ENCODE measurements at places on chromosomes 7 and 10.
A peak's percentile ranks its signal among the peaks of the same experiment; 100 is the strongest.

DNA sequence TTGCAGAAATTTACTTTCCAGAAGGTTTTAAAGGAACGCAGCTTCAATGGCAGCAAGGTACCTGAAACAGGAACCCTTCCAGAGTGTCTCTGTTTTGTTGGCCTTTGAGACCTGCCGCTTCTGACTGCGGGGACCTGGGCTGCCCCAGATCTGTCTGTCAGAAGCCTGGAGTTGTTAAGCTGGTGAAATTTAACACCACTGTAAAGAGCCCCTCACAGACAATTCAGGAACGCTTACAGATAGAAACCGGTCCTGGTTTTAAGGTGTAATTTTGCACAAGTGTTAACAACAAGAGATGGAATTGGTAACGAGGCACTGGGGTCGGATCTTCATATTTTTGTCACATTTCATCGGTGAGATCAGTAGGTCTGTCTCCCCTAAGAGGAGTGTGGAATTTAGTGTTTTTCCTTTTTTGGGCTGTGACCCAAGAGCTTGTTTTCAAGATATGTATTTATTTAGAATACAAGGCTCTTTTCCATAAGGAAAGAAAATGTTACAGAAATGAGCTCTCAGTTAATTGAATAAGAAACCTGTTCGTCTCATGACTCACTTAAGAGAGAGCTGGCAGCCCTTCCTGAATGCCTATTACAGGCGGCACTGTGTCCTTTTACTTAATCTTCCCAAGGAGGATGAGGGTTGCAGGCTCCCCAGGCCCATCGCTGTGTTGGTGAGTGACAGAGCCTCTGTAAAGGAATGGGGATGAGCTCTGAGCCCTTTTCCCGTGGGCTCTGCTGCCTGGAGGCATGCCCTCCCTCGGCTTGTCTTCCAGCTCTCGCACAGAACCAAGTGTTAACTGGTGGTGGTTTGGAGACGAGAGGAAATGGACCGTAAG, 168.7 kb downstream of the CUX1 start:
- DNase-seq: no peak

DNA sequence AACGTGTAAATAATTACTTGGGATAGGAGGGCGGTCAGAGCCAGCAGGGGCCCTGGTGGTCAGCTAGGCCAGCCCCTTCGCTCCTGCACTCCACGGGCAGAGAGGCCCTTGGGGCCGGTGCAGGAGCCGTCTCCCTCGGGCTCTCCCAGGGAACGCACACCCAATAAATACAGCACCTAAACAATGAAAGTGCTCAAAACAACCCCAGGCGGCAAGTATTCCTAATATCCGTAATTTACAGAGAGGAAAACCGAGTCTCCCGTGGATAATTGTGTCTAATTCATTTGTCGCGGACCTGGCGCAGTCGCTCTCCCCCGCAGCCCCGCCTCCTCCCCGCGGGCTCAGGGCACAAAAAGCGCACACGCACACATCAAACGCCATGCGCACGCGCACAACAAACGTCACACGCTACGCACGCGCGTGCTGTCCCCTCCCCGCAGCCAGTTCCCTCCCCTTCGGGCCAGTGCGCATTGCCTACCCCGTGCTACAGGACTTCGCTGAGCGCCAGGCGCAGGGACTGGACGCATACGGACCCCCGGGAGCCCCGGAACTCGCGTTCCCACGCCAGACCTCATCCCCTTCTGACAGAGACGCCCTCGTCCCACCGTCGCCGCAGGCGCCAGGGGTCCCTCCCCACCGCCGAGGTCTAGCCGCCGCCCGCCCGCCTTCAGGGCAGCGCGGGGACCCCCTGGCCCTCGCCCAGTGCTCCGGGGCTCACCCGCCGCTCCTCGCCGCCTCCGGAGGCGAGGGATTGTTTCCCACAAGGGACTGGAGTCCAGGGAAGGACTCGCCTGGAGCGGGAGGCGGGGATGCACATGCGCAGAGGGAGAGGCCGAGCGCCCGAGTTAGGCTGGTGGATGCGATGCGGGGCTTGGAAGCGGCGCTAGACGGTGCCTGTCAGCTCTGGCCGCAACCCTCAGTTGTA, at the start of gene ZNF248:
Gene ZNF248 (minus strand): TSS at position 324 of the 925 bp plus-strand sequence. CDS start 1,300 bp downstream, outside the sequence.
- peak; percentile 93 for DNase-seq

- no peak for DNase-seq
Measured at GRCh38 chr7:78315119-78315518, 516.5 kb downstream of the PHTF2 start.

GRCh38 chr7:149743476-149744255, 29.7 kb downstream of the ZNF467 start:
- no peak for DNase-seq

DNA sequence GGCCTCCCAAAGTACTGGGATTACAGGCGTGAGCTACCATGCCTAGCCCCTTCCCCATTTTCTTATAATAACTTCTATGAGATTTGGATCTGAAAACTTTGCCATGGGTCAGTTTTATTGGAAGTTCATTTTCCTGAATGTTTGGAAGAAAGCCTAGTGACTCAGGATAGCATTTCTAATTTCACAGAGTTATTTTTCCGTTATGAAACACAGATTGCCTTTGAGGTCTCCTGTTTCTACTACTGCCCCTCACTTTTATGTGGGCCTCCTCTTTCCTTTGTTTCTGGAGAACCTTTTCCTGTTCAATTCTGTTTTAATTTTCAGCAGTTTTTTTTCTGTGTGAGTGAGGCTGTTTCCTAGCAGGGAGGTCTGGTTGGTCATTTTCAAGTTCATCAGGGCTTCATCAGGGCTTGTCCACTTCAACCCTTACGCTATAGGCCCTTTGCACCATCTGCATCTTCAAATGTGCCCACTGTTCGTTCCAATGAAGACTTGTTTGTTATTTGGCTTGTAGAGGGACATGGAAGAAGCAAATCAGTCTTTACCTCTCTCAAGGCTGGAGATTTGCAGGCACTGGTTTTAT, 58.7 kb downstream of the BMPR1A start:
- DNase-seq: no peak

GRCh38 chr10:33776419-33777070, 442.1 kb upstream of the NRP1 start:
- no peak for DNase-seq

DNA sequence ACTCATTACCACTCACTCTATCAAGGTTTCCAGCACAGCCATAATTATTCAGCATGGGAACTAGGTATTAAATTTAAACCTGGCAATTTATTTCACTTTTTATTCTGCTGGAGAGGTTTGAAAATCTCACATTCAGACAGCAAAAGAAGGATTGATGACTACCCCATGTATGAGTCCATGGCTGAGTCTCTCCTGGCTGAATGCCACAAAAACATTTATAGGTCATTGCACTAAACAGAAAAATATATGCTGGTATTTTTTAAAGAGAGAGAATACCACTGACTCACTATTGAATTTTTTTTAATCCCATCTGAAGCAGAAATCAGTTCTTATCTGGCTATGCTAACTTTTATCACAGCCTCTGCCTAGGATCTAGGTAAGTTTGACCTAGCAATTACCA, 336.3 kb downstream of the PPP1R3A start:
- DNase-seq: no peak

DNA sequence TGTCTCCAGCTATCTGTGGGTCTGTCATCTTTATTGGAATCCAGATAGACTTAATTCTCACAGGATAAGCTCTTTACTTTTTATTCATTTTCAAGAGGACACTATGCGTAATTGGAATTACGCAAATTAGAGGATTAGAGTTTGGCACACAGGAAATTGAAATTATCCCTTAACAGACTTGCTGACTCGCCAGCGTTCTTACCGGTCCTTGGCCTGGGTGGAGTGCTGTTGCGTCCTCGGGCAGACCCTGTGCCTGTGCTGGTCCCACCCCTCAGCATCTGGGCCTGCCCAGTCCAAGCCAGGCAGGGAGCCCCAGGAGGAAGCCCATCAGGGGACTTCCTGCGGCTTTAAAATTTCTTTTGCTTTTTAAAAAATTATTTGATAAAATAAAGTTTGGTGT, 101.8 kb downstream of the MKI67 start:
- no peak for DNase-seq

- DNase-seq: no peak
Measured at GRCh38 chr10:42428534-42428933, 209.8 kb downstream of the ZNF33B start.

DNA sequence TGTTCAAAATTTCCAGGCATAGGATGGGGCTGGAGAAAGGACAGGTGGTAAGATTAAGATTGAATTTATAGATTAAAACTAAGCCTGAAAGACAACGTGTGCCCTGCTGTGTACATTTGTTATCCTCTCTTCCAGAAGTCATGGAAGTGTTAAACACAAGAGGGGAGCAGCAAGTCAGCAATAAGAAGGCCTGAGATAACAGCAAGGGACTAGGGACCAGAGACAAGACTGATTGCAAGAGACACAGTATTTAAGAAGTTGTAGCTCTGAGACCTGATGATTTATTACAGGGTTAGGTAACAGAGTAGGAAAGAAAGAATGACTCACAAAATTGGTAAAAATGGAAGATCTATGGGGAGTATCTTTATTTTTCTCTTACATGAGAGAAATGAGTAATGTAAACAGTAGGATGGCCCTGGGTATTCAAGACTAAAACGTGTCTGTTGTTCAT, 55.7 kb upstream of the COL1A2 start:
- no peak for DNase-seq

DNA sequence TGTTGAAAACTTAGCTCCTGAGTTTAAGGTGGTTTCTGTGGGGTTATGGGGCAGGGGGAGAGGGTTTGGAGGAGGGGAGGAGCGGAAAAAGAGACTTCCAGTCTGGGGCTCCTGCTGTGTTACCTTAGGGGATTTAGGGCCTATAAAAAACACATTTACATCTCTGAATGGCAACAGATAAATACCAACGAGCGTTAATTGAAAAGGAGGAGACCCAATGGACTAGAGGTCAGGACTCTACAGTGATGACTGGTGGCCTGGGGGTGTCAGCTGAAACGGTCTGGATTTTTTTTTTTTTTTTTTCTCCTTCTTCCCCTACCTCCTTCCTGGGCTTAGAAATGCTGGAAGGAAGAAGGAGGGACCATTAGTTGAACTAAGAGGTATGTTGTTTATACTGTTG, 47.4 kb downstream of the AUTS2 start:
- no peak for DNase-seq

- DNase-seq: no peak
Measured at GRCh38 chr7:47839381-47839780, 108.9 kb downstream of the PKD1L1 start.

- DNase-seq: no peak
Measured at GRCh38 chr10:49218480-49218879, 30.3 kb upstream of the TMEM273 start.

DNA sequence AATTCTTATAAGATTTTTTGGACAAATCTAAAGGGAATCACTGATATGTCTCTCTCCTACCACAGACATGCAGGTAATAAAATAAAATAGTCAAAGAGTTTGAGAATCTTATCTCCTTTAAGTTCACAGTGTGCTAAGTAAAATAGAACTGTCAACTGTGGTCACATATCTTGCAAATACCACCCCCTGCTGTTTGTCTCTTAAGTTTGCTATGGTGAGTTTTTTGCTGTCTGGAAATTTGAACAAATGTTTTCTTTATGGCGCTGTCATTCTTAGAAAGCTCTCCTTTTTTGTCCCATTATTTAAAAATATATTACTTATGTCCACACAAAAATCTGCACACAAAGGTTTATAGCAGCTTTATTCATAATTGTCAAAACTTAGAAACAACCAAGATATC, 19.6 kb downstream of the GIMAP5 start:
- no peak for DNase-seq

DNA sequence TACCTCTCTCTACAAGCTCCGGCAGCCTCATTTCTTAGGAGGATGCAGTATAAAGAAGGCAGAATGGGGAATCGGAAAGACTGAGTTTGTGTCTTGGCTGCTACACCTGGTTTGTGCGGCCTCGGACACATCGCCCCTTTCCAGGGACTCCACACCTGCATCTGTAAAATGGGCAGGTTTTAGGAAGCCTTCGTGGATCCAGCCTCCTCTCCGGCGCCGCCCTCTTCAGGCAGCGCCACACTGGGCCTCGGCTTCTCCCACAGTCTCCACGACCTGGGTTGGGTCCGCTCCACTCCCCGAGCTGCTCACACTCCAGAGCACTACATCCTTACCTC, 341 bp downstream of the GOT1 start:
- no peak for DNase-seq

GRCh38 chr10:28676326-28676967, 874 bp upstream of the BAMBI start:
- DNase-seq: peak; percentile 31

- DNase-seq: peak; percentile 94
Measured at GRCh38 chr10:88064608-88065382, 201.4 kb downstream of the PTEN start.

DNA sequence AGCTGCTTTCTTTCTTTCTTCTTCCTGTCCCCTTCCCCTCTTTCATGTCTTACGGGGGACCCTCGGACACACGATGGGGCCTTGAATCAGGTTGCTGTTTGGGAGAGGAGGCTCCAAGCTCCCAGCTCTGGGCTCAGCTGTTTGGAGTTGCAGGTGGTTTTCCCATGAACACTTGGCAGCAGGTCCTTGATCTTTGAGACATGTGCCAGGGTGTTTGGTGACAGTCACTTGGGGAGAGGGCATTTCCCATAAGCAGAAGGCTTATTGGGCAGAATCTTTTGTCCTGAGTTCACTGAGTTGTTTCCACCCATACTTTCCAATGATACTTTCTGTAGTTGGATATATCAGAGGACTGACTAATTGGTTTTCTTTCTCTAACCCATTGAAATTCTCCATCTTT, 104.7 kb upstream of the SH2B2 start:
- no peak for DNase-seq

GRCh38 chr7:25087855-25088254, 37.2 kb downstream of the CYCS start:
- peak; percentile 36 for DNase-seq

GRCh38 chr7:47332213-47332612, 249.7 kb downstream of the TNS3 start:
- DNase-seq: no peak

DNA sequence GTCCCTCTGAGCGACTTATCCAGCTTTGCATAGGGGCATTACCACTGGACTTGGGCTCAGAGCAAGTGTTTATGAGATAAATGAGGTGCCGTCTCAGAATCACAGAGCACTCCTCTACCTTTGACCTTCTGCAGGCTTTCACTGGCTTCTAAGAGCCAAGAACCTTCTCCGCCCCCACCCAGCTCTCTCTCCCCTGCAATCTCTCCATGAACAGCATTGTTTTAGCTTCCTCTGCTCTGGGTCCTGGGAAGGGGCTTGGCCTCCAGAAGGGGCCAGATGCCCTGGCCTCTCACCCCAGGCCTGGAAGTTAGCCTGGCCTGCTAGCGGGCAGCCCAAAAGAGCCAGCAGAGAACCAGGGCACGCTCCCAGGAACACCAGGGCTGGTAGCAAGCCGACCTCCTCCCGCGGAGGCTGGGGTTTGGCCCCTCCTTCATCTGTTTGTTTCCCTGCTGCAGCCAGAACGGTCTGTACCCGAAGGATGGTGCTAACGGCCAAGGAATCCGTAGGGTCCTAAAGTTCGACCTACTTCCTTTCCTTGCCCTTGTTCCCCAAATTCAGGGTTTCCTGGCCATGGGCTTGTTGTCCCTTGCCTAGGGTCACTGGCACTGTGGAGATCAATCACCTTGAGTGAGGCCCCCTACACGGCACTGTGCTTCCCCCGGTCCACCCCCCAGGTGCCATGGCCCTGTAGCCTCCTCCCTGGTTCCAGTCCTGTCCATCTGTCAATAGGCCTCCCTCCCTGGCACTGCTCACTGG, 18.7 kb upstream of the DDIT4 start:
- no peak for DNase-seq

Measured in HL-60 (cell line).